ENCODE measurements at places on chromosomes 12 and 14.
A peak's percentile ranks its signal among the peaks of the same experiment; 100 is the strongest.

- DNase-seq = no peak
Observed at GRCh38 chr14:102293781-102294180, 11.2 kb downstream of the MOK start.

- no peak for DNase-seq
Observed at GRCh38 chr14:34957771-34958286, 25.0 kb upstream of the SRP54 start.

DNA sequence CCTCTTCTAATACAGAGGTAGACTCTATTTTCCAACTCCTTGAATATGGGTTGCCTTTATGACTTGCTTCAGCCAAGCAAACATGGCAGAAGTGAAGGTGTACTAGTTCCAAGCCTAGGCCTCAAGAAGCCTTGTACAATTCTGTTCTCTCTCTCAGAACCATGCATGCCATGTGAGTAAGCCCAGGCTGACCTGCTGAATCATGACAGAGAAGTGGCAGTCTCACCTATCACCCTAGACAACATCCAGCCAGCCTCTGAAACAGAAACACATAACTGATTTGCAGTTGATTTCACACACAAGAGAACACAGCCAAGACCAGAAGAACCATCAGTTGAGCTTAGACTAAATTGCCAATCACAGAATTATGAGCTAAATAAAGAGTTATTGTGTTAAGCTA, 157.2 kb downstream of the GARIN6 start:
- DNase-seq = no peak

DNA sequence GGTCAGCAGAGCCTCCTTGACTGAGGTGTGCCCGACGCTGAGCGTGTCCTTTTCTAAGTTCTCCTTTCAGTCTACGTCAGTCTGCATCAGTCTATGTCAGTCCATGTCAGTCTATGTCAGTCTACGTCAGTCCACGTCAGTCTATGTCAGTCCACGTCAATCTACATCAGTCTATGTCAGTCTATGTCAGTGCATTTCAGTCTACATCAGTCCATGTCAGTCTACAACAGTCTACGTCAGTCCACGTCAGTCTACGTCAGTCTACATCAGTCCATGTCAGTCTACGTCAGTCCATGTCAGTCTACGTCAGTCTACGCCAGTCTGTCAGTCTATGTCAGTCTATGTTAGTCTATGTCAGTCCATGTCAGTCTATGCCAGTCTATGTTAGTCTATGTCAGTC, 15.9 kb downstream of the EIF5 start:
- DNase-seq = no peak

- peak; percentile 12 for DNase-seq
Observed at GRCh38 chr12:76558684-76559399, 729 bp downstream of the OSBPL8 start.

DNA sequence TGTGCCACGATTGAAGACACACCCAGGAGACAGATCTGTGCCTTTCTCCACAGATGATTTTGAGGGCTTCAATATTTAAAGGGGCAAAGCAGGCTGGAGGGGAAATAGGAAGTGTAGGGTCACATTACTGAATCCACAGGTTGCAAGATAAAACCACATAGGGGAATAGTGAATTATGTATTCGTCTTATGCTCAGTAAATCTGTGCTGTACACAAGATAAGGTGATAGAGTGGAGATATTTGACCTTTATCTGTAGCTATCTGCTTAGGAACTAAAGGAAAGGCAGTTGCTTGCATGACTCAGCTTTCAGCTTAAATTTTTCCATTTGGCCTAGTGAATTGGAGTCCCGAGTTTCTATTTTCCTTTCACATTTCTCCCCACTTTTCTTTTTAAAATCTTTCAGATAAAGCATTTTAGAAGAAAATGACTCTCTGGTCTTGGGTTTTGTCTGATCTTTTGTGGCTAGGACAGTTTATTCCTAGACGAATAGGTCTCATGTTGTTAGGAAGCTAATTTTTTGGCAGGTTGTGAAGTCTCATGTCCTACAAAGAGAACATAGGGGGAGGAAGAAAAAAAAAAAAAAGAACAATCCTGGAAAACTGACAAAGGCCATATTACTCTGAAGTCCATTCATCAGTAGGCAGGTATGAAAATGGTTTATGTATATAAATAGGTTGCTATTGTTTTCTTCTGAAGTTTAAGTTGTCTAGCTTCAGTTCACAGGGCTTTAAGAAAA, 55.4 kb downstream of the FBXO33 start:
- no peak for DNase-seq

- DNase-seq = no peak
Observed at GRCh38 chr12:106301241-106301610, 1.3 kb upstream of the TCP11L2 start.

GRCh38 chr14:93337143-93337753, 4.4 kb upstream of the BTBD7 start:
- DNase-seq = no peak

- DNase-seq = no peak
Observed at GRCh38 chr12:24441458-24441857, 492.0 kb upstream of the SOX5 start.

DNA sequence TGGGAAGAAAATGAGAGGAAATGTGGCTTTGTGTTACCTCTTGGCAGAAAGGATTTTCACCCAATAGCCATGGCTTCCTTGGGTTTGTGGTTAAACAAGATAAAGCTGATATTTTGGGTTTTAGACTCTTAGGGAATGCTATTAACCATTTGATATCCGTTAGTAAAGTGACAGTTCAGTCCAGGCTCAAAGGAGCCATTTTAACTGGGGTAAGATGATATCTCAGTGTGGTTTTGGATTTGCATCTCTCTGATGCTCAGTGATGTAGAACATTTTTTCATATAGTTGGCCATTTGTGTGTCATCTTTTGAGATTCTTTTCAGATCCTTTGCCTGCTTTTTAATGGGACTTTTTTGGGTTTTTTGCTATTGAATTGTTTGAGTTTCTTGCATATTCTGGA, 30.1 kb downstream of the IFT43 start:
- DNase-seq = no peak

DNA sequence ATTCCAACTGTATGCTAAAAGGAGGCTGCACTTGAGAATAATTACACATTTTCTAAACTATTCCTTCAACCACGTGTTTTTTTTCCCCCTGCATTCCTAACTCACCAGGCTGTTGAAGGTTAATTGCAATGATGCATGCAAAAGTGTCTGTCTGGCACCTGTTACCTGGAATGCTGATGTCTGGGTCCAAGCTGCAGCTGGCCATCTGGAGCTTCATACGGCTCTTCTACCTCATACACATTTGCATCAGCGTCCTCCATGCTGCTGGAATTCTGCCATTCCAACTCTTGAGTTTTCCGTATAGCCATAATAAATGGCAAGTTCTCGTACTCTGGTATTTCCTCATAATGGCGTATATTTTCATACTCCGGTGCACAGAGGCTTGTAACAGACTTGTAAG, 8.6 kb downstream of the FGD6 start:
- no peak for DNase-seq

Data from GM18507 (cell line).